Gastroesophageal sphincter (tissue), 4 donors: ENCODE measurements at places on chromosomes 1 and 21.

- no peak for ATAC-seq
- no peaks in the 10 kb centered on the region for H3K36me3 ChIP-seq
- no peak overlapping the region for H3K4me3 ChIP-seq
- H3K27ac ChIP-seq: no peak overlapping the region
- peaks cover 18% of the 10 kb centered on the region for H3K4me1 ChIP-seq
- H3K27me3 ChIP-seq: no peaks in the 10 kb centered on the region
Observed at GRCh38 chr1:1022302-1023009, 2.5 kb downstream of the AGRN start.

DNA sequence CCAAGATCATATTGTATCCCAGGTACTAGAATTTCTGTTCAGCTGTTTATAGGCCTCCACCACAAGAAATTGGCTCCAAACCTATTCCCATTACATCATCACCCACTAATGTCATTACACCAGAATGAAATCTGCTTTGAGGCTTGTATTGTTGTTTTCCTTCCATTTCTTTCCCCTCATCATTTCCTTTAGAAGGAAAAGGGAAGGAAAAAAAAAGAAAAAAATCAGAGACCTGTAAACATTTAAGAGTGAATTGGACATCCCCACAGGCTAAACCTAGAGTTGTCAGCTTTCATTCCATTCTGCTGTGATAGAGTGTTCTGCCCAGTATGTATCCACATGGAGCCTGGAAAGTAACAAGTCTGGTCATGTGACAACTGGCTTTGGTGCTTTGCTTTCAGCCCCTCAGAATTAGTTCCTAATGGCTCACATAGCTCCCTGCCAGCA is 44.6 kb downstream of the NFYC start:
- H3K27ac ChIP-seq: peak overlapping the region; percentile 46
- H3K27me3 ChIP-seq: no peaks in the 10 kb centered on the region
- H3K4me3 ChIP-seq: no peak overlapping the region
- H3K4me1 ChIP-seq: peaks cover 23% of the 10 kb centered on the region

- H3K27ac ChIP-seq: no peak overlapping the region
- ATAC-seq: no peak
- H3K36me3 ChIP-seq: no peaks in the 10 kb centered on the region
Observed at GRCh38 chr21:25636727-25637126, 2.3 kb upstream of the JAM2 start.

GRCh38 chr1:151546011-151546925 is 6.2 kb downstream of the TUFT1 start:
- no peak for ATAC-seq
- no peaks in the 10 kb centered on the region for H3K36me3 ChIP-seq
- no peak overlapping the region for H3K4me3 ChIP-seq
- no peaks in the 10 kb centered on the region for H3K27me3 ChIP-seq
- peaks cover 8% of the 10 kb centered on the region for H3K4me1 ChIP-seq

DNA sequence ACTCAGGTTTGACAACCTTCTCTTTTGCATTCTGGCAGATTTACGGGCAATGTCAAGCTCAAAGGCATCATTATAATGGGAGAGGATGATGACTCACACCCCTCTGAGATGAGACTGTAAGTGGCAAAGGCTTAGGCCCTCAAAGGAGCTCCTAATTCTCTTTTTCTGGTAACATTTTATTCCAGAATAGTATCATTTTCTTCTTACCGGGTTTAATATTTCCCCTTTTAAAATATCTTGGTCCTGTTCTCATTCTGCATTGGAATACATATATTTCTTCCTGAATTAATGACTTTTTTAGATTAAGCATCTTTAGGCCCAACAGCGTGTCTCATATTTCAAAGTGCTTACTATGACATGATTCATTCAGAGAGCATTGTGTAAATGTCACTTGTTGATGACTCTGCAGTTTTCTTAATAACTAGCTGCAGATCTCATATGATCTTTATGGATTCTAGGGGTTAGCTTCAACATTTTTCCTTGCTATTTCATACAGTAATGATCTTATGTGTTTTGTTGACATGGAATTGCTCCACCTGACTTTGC is 1.7 kb downstream of the PITHD1 start:
- H3K4me1 ChIP-seq: peaks cover 55% of the 10 kb centered on the region
- no peaks in the 10 kb centered on the region for H3K27me3 ChIP-seq
- ATAC-seq: no peak
- no peak overlapping the region for H3K27ac ChIP-seq

GRCh38 chr1:192266645-192267044 is 50.1 kb upstream of the RGS21 start:
- H3K4me3 ChIP-seq: no peak overlapping the region
- H3K4me1 ChIP-seq: no peaks in the 10 kb centered on the region
- H3K27me3 ChIP-seq: no peaks in the 10 kb centered on the region
- no peak for ATAC-seq
- no peaks in the 10 kb centered on the region for H3K36me3 ChIP-seq
